Left ventricle myocardium inferior (tissue), 1 donor: ENCODE measurements at places on chromosomes 5 and 9.

DNA sequence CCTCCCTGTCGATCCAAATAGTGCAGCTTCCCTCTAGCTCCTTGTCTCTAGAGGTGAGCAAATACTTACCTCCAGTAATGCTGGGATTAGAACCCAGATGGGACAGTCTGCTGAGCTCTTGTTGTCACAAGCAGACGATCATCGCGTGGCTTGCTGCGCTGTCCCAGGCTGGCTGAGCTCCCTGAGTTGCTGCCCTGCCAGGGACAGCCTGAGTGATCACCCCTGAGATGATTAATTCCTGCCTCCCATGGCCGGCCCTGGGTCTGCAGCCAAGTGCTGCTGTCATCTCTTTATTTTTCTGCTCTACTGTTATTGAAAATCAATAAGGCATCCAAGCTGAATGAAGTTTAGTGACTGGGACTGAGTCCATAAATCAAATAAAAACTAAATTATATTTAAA, 94.0 kb upstream of the ALDH1B1 start:
- no peaks in the 10 kb centered on the region for H3K36me3 ChIP-seq
- no peak overlapping the region for H3K27ac ChIP-seq
- H3K4me1 ChIP-seq, result peaks cover 14% of the 10 kb centered on the region
- peaks cover 7% of the 10 kb centered on the region for H3K27me3 ChIP-seq

DNA sequence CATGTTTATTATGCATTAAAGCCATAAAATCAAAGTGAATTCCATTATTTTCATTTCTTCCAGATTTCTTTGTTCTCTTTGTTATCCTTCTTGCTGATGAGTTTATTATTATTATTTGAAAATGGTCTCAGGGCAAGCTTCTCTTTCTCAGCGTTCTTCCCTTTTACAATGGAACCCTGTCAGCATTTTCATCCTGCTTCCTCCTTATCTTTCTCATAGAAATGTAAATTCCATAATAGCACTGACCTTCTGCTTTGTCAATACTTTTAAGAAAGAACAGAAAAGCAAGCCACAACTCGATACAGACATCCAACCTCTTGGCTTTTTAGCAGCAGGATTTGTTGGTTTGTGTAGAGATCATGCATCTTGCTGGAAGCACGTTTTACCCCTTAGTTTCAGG, 114.0 kb upstream of the BASP1 start:
- peaks cover 3% of the 10 kb centered on the region for H3K4me1 ChIP-seq
- H3K36me3 ChIP-seq, result no peaks in the 10 kb centered on the region
- no peaks in the 10 kb centered on the region for H3K27me3 ChIP-seq
- H3K4me3 ChIP-seq, result no peak overlapping the region

DNA sequence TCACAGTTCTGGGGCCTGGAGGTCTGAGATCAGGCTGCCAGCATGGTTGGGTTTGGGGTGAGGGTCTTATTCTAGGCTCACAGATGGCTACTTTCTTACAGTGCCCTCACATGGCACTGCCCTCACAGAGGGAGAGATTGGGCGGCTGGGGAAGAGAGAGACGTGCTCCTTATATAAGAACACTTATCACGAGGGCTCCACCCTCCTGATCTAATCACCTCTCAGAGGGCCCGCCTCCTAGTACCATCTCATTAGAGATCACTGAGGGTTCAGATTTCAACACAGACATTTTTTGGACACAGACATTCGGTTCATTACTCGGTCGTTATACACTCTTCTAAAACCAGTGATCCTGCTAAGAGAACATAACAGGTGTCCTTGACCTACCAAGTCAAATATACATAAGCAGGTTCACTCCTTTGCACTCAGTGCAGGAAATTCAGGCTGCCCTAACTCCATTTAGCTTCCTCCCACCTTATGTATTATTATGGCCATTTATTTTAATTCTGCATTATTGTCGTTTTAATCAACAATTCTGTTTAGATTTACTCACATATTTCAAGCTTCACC, 121.7 kb downstream of the ICE1 start:
- peaks cover 9% of the 10 kb centered on the region for H3K27me3 ChIP-seq
- no peak for DNase-seq
- no peak overlapping the region for H3K27ac ChIP-seq
- H3K4me3 ChIP-seq, result no peak overlapping the region

GRCh38 chr9:94922098-94922607, 195.7 kb downstream of the AOPEP start:
- H3K27ac ChIP-seq, result peak overlapping the region; percentile 82
- H3K4me3 ChIP-seq, result no peak overlapping the region
- no peaks in the 10 kb centered on the region for H3K27me3 ChIP-seq
- no peaks in the 10 kb centered on the region for H3K36me3 ChIP-seq

GRCh38 chr5:77319117-77319804, 108.8 kb downstream of the PDE8B start:
- no peak overlapping the region for H3K4me3 ChIP-seq
- no peak overlapping the region for H3K27ac ChIP-seq
- H3K36me3 ChIP-seq, result no peaks in the 10 kb centered on the region
- no peaks in the 10 kb centered on the region for H3K4me1 ChIP-seq

GRCh38 chr9:13778631-13779030, 499.1 kb upstream of the MPDZ start:
- H3K27ac ChIP-seq, result no peak overlapping the region
- H3K4me1 ChIP-seq, result peaks cover 9% of the 10 kb centered on the region
- no peaks in the 10 kb centered on the region for H3K36me3 ChIP-seq
- H3K27me3 ChIP-seq, result no peaks in the 10 kb centered on the region
- no peak for DNase-seq

GRCh38 chr5:84259283-84260045, 125.2 kb downstream of the EDIL3 start:
- no peaks in the 10 kb centered on the region for H3K36me3 ChIP-seq
- DNase-seq, result no peak
- no peak overlapping the region for H3K27ac ChIP-seq

DNA sequence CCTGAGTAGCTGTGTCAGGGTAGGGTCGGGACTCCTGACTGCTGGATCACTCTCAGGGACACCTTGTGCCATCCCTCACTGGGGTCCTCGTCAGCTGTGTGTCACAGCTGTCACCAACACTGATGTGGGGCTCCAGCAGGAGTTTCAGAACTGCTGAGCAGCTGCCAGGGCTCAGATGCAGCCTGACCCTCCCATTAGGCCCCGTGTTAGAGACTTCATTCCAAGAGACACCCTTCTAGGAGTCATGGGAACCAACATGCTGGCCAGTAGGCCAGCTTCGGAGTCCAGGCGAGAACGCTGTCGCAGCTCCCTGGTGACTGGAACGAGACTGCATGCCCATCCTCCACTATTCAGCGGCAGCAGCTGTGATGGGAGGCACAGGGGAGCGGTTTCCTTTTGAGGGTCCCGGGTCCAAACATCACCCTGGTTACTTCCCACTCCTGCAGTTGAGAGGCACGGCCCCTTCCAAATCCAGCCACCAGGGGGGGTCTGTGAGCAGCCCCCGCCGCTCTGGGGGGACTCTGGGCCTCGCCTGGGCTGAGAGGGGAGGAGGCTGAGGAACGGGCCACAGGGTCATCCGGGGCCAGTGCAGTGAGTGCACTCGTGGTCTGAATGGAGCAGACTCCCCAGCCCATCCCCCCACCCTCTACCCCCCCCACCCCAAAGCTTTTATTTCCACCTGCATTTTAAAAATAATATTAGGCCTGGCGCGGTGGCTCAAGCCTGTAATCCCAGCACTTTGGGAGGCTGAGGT, 12.6 kb upstream of the TCF7 start:
- peak; percentile 57 for DNase-seq
- H3K27ac ChIP-seq, result no peak overlapping the region
- H3K4me3 ChIP-seq, result no peak overlapping the region
- H3K4me1 ChIP-seq, result peaks cover 18% of the 10 kb centered on the region

- H3K27me3 ChIP-seq, result no peaks in the 10 kb centered on the region
- H3K36me3 ChIP-seq, result peaks cover 67% of the 10 kb centered on the region
- peaks cover 86% of the 10 kb centered on the region for H3K4me1 ChIP-seq
- H3K4me3 ChIP-seq, result peak overlapping the region; percentile 99
- H3K27ac ChIP-seq, result peak overlapping the region; percentile 100
Measured at GRCh38 chr5:179620703-179621350, 2.6 kb downstream of the HNRNPH1 start.

GRCh38 chr5:132704875-132705274, 31.1 kb downstream of the IL4 start:
- no peaks in the 10 kb centered on the region for H3K27me3 ChIP-seq
- peaks cover 41% of the 10 kb centered on the region for H3K36me3 ChIP-seq
- H3K4me3 ChIP-seq, result no peak overlapping the region
- no peaks in the 10 kb centered on the region for H3K4me1 ChIP-seq
- DNase-seq, result no peak
- H3K27ac ChIP-seq, result no peak overlapping the region

DNA sequence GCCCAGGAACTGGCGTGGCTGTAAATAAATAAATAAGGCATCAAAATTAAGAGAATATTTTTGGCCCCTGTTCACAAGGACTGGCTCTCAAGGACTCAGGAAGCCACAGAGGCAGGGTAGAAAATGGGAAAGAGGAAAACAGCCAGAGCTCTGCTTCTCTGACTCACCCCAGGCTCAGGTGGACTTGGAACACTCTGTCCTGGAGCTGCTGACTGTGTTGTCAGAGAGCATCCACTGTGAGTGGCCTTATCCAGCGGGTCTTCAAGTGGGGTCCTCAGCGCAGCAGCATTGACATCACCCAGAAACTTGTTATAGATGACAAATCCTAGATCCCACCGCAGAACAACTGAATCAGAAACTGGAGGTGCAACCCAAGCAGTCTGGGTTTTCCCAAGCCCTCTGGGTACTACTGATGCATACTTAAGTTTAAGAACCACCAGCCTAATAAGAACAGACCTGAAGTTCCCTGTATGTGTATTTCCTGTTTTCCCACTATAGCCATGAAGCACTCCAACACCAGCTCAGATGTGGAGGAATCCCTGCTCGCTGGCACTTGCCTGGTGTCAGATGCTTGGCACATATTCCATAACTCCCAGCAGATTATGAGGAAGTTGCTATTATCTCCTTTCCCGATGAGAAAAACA, 20.5 kb downstream of the ADRA1B start:
- no peak overlapping the region for H3K4me3 ChIP-seq
- no peaks in the 10 kb centered on the region for H3K36me3 ChIP-seq
- H3K27me3 ChIP-seq, result peaks cover 11% of the 10 kb centered on the region
- DNase-seq, result no peak

DNA sequence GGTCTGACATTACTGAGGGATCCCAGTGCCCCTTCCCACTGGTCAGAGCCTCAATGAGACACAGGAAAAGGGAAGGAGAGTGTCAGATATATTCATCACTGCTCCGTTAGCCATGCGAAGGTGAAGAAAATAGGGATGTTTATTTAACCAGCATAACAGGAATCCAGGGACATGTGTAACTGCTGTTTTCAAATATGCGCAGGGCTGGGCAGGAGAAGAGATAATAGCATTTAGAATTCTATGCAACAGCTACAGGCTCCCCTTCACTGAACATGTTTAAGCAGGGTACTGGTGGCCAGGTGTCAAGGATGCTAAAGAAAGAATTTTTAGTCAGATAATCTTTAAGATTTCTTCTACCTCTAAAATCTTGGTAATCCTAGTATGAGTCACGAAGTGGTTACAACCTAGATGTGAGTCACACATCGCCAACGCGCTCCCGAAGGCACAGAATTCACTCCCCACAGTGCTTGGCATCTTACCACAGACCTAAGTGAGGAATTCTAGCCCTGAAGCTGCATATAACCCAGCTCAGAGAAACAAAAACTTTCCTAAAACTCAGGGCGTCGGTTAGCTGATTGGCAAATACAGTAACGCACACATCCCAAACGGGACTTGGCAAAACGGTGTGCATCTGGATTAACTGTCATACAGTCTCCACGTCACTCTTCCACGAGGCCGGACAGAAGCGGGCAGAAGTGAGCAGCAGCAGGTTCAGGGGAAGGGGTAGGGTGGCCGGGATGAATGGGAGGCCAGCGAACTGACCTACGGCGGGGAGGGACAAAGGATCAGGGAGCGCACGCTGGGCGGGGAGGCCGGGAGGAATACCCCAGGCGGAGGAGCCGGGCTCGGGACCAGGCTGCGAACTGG, 1.1 kb downstream of the CTNNAL1 start:
- peak; percentile 46 for DNase-seq
- H3K27ac ChIP-seq, result peak overlapping the region; percentile 96
- H3K36me3 ChIP-seq, result no peaks in the 10 kb centered on the region
- H3K4me1 ChIP-seq, result peaks cover 65% of the 10 kb centered on the region
- peak overlapping the region; percentile 87 for H3K4me3 ChIP-seq
- H3K27me3 ChIP-seq, result no peaks in the 10 kb centered on the region

- no peaks in the 10 kb centered on the region for H3K4me1 ChIP-seq
- DNase-seq, result no peak
- no peaks in the 10 kb centered on the region for H3K27me3 ChIP-seq
- no peak overlapping the region for H3K27ac ChIP-seq
Measured at GRCh38 chr5:24188216-24188925, 456.4 kb downstream of the CDH10 start.

GRCh38 chr9:8036914-8037524, 237.4 kb upstream of the DMAC1 start:
- H3K27ac ChIP-seq, result no peak overlapping the region
- H3K27me3 ChIP-seq, result no peaks in the 10 kb centered on the region
- DNase-seq, result no peak
- no peaks in the 10 kb centered on the region for H3K4me1 ChIP-seq
- H3K4me3 ChIP-seq, result no peak overlapping the region
- no peaks in the 10 kb centered on the region for H3K36me3 ChIP-seq

DNA sequence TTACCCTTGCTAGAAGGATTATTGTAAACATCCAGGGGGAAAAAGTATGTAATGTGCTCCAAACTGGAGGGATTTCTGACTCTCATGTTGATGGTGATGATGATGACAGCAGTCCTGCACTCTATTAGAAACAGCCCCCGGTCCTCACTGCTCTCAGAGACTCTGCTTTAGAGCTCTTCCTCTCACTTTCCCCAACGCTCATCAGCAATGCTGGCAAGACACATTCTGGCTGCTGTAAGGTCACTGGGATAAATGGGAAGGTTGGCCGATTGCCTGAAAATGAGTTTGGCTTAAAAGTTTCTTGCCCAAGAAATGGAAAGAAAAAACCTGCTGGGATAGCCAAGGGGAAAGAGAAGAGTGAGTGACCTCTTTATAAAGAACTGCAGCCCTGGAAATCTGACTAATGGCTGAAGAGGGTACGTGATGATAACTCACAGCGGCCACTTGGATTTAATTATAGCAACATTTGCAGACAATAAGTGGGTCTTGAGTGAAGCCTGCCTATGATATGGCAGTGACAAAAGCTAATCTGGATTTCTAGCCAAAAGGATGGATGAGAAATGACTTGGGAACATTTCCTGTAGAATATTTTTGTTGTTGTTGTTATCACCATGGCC, 235.8 kb downstream of the TMEM38B start:
- H3K27ac ChIP-seq, result peak overlapping the region; percentile 73
- H3K4me1 ChIP-seq, result peaks cover 17% of the 10 kb centered on the region
- H3K36me3 ChIP-seq, result no peaks in the 10 kb centered on the region
- H3K27me3 ChIP-seq, result no peaks in the 10 kb centered on the region

GRCh38 chr9:31783491-31783890, 601.0 kb upstream of the ACO1 start:
- no peaks in the 10 kb centered on the region for H3K27me3 ChIP-seq
- H3K27ac ChIP-seq, result no peak overlapping the region
- no peaks in the 10 kb centered on the region for H3K36me3 ChIP-seq
- DNase-seq, result no peak
- no peaks in the 10 kb centered on the region for H3K4me1 ChIP-seq

GRCh38 chr9:135664801-135665794, 2.0 kb downstream of the LCN9 start:
- DNase-seq, result no peak
- no peak overlapping the region for H3K4me3 ChIP-seq
- H3K27me3 ChIP-seq, result peaks cover 83% of the 10 kb centered on the region
- no peaks in the 10 kb centered on the region for H3K36me3 ChIP-seq

- DNase-seq, result no peak
- H3K36me3 ChIP-seq, result no peaks in the 10 kb centered on the region
- H3K27ac ChIP-seq, result no peak overlapping the region
- H3K4me1 ChIP-seq, result no peaks in the 10 kb centered on the region
Measured at GRCh38 chr5:27313549-27313948, 275.2 kb upstream of the CDH9 start.
